Caki2 (cell line): ENCODE measurements at places on chromosomes 7 and 10.
A peak's percentile ranks its signal among the peaks of the same experiment; 100 is the strongest.

- DNase-seq, result peak; percentile 39
These were observed at the start of gene PCDH15 for GRCh38 chr10:54800741-54801421. Gene PCDH15, minus strand, starts transcription at chr10:54801231. Its CDS starts 136,969 bp downstream, at chr10:54664262.

- no peak for DNase-seq
These were observed 18.3 kb upstream of the TMEM26 start for GRCh38 chr10:61471491-61471890.

- DNase-seq, result no peak
These were observed 12.5 kb downstream of the ITGB8 start for GRCh38 chr7:20343205-20343604.

DNA sequence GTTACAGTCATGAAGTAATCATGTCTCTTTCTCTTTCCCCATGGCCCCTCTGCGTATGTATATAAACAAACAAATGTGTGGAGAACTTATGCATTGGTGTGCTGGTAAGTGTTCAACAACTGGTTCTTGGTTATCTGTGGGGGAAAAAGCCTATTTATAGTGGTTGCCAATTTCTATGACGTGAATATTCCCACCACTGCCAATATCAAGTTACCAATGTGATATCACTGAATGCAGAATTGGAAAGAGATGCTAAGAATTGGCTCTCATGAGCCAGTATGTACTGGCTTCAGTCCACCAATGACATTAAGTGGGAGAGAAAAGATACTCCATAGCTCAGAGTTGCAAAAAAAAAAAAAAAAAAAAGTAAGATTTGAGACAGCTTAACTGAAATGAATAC, 399.7 kb downstream of the REEP3 start:
- DNase-seq, result no peak

DNA sequence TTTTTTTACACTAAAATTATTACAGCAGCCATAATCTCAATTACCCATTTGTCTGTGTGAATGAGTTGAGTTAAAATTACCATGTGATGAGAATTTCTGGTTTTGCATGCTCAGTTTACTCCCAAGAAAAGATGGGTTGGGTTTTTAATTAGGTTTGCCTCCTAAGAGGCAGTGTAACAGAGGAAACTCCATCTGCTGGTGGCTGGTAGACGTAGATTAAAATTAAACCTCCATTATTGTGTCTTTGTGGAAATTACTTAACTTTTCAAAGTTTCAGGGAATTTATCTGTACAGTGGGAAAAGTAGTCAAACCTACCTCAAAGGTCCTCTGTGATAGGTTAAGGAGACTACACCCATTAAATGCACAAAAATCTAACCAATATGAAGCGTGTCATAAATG, 954.2 kb downstream of the PCDH15 start:
- no peak for DNase-seq

DNA sequence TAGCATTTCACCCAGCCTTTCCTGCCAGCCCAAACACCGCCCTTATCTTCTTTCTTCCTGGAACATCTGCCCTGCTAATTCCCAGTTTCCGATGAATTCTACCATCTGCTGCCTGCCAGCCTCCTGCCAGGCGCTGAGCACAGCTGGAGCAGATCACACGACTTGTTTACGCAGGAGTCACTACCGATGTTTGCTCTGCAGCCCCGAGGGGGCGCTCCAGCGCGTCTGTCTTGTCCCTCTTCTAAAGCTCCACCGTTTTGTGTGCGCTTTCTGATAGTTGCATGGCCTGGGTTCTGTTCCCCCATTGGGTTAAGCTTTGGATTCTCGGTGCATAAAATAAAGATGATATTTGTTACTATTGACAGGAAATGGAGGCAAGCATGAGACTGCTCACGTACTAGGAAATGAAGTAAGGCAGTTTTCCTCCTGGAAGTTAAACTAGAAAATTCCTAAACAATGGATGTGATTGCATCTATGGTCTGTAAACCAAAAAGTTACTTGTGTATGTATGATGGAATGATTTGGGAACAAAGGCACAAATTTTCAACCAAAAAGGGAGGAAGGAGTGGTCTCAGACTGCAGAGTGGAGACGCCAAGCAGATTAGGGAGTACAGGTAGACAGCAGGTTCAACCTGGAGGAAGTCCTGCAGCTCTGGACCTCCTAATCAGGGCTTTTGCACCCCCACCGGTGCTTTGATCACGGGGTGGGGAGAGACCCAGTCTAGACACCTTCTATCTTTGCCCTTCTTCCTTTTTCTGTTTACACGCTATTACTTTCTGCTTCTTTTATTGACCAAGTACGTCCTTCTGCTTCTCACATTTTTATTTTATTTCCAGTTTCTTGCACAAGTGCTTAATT, 2.2 kb upstream of the RBM17 start:
- DNase-seq, result peak; percentile 72

- no peak for DNase-seq
These were observed 16.4 kb downstream of the BRAF start for GRCh38 chr7:140908361-140908760.

GRCh38 chr10:46304062-46304461, 17.3 kb downstream of the ANTXRL start:
- no peak for DNase-seq

- peak; percentile 44 for DNase-seq
These were observed 5.2 kb downstream of the PSMG3 start for GRCh38 chr7:1564603-1565022.

GRCh38 chr10:74056050-74056818, 58.3 kb downstream of the VCL start:
- DNase-seq, result peak; percentile 54

- DNase-seq, result no peak
These were observed 2.4 kb downstream of the ZNF3 start for GRCh38 chr7:100079024-100079560.

DNA sequence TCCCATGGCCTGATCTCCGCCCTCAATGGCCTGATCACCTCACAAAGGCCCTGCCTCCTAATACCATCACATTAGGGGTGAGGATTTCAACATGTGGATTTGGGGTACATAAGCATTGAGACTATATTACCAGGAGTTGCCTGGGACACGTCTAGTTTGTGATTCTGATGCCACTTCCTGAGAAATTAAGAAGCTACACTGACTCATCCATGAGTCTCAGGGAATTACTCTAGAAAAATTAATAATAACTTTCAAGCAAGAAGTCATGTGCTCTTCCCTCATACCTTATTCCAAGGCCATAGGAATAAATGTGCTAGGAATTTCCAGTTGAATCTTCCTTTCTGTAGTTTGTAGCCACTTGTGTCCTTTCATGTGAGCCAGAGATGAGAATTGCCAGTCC, 519.3 kb upstream of the MKI67 start:
- no peak for DNase-seq

- no peak for DNase-seq
These were observed 18.0 kb downstream of the VSTM2A start for GRCh38 chr7:54560198-54560597.

DNA sequence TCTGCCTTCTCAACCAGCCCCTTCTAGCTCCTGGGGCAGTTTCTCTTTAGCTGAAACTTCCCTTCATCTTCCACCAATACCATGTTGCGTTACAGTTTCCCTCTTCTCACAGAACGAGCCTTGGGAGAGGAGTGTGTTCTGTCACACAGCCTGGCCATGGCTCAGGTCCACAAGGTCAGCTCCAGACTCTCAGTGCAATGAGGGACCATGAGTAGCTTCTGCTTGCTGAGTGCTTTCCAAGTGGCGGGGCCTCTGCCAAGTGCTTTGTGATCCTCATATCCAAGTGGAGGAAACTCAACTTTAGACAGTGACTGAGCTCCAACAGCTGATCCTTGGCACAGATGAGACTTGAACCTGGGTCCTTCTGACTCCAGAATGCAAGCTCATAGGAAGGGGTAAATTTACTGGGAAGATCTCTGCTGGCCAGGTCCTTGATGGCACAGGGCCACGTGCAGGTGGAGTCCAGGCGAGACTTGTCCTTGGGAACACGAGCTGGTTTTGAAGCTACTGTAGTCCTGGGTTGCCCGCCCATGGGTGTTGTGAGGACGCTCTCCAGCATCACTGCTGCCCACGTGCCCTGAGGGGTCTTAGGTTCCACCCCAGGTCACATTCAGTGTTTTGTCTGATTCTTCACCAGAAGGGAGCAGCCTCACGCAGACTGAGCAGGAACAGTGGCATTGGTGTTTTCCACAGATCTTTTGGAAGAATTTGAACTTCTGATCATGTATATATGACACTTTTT, 238.0 kb downstream of the EBF3 start:
- DNase-seq, result no peak

DNA sequence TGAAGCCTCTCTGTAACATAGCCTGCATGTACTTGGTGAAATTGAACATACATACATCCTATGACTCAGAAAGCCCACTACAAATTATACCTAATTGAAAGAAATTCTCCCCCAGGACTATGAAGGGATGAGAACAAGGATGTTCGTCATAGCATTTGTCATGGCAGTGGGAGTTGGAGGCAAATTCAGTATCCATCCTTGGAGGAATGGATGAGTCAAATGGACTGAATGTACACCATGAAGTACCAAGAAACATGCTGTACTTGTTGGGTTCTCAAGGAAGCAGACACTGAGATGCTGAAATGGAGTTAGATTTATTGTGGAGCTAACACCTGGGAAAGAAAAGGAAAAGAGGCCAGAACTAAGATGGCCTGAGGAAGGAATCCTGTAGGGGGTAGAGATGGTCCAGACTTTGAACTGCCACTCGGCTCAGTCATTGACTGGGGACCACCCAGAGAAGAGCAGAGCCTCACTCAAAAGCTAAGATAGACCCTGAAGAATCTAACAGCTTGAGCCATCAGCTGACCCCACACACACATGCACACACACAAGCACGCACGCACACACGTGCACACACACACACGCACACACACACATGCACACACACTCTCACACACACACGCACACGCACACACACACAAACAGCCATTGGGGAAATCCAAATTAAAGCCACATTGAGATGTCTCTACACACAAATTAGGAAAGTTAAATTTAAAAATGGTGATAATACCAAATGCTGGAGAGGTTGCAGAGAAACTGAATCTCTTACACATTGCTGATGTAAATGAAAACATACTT, 22.3 kb downstream of the AOC1 start:
- no peak for DNase-seq

DNA sequence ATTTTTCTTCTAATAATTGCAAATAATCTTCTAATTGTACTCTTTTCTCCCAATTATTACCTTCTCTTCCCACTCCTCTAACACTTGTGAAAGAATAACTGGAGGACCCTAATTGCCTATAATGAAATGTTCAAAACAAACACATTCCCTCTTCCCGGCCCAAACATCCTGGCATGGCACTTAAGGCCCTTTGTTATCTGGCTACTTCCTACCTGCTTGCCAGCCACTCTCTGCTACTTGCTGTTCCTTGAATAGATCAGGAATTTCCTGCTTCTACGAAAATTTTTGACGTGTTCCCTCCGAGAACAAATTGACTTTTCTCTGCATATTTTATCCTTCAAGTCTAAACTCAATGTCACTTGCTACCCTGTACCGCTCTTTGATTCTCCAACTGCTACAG, 56.1 kb upstream of the NOBOX start:
- DNase-seq, result no peak

- no peak for DNase-seq
These were observed 6.5 kb upstream of the ERLIN1 start for GRCh38 chr10:100192350-100192749.

GRCh38 chr10:104109908-104110662, 11.9 kb upstream of the SFR1 start:
- peak; percentile 92 for DNase-seq

DNA sequence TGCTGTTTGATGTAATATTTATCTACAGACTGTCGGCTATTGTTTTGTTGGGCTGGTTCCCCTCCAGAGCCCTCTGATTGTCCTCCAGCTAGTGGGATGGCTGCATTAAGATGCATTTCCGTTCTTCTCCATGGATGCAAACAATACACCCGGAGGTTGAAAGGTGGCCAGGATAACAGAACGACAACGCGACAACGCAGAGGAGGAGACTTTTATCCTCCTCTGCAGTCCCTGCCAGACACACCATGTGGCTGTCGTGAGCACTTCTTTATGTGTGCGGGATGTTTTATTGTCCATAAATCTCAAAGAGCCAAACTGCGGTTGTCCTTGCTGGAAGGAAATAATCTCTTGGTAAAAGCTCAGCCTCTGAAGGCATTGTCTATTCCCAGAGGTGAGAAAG, 39.1 kb upstream of the TCERG1L start:
- DNase-seq, result no peak

- DNase-seq, result peak; percentile 29
These were observed 386.6 kb downstream of the SH2D4B start for GRCh38 chr10:80924063-80924952.

GRCh38 chr10:113859261-113859660, 4.8 kb downstream of the NHLRC2 start:
- DNase-seq, result no peak

GRCh38 chr7:122951006-122951405, 44.5 kb downstream of the TAS2R16 start:
- no peak for DNase-seq

DNA sequence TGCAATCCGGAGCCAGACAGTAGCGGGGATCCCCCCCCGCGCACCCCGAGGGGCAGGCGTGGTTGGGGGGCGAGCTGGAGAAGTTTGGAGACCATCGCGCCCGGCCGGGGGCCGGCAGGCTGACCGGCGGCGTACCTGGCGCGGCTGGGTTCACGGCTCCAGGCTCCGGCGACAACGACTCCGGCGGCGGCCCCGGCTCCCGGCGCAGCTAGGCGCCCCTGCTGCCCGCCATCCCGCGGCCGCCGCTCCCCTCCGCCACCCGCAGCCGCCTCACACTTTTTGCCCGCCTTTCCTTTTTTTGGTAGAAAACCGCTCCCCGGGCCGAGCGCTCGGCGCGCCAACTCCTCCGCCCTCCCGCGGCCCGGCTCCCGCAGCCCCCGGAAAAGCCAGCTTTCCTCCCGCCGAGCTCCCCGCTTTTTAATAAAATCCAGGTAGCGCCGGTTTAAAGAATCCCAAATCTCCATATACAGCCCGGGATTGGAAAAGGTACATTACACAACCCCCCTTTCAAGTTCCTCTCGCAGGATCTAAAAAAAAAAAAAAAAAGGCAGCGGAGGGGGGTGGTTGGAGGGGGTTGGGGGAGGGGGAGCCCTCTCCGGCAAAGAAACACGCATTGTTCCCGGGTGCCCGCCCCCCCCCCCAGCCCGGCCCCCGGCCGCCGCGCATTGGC, at the start of gene TNRC18:
TNRC18 (minus strand) TSS at position 529 of the 670 bp plus-strand sequence. CDS start 2,588 bp downstream, outside the sequence.
- DNase-seq, result no peak

DNA sequence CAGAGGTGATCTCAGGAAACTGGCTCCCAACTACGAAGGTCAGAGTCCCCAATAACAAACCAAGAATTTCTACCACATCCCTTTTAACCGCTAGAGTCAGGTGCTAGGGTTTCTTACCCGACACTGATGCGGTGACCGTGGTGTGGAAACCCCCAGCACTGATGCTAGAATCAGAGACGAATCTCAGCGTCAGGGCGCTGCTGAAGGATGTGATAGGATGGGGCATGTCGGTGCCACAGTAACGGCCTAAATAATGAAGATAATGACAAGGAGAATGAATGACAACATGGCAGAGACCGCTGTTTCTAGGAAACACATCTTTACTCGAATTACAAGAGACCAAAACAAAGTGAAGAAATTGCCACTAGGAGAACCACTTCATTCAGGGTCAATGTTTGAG, 131.1 kb upstream of the RSU1 start:
- no peak for DNase-seq
